Upper lobe of right lung (tissue), 1 donor: ENCODE measurements at places on chromosomes 7 and 10. TPM values are rescaled to one million over a fixed set of nuclear protein-coding genes. Genes with fewer than 3 reads are reported as not detected.

GRCh38 chr7:137328373-137329120 is 15.0 kb downstream of the PTN start:
- H3K4me1 ChIP-seq, result no peaks in the 10 kb centered on the region
- no peak for DNase-seq
- H3K36me3 ChIP-seq, result no peaks in the 10 kb centered on the region

DNA sequence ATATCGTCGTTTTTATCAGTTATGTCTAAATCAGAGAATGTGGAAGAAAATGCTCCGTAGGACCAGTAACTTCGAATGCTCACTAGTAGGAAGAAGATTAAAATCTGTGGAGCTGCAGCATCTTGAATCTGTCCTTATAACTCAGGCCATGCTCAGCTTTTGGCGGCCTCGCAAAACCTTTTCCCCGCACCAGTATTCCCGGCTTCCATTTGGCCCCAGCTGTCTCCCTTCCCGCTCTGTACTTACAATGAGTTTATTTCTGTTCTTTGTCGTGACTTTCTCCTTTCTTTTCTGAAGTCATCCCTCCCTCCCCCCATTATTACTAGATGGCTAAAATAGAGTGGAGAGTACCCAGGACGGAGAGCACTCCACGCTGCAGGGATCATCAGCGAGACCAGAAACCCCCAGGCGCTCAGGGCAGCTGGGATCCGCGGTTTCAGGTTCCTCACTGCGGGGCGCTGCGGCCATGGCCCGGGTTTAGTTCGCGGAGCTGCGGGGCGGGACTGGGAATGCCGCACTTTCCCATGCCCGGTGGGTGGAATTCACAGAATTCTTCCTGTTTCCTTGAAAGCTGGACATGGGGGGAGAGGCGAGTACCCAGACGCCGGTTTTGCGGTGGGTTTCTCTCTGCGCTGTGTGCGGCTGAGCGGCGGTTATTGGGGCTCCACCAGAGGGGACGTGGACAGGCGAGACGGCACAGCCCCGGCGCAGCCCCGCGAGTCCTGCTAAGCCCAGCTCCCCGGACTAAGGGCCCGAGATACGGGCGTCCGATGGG is 183.5 kb downstream of the POM121L12 start:
- no peak for DNase-seq
- no peak overlapping the region for H3K27ac ChIP-seq
- no peaks in the 10 kb centered on the region for H3K4me1 ChIP-seq
- H3K36me3 ChIP-seq, result no peaks in the 10 kb centered on the region
- peak overlapping the region; percentile 16 for H3K4me3 ChIP-seq

- peaks cover 33% of the 10 kb centered on the region for H3K4me1 ChIP-seq
- no peaks in the 10 kb centered on the region for H3K27me3 ChIP-seq
- no peaks in the 10 kb centered on the region for H3K36me3 ChIP-seq
- no peak overlapping the region for H3K27ac ChIP-seq
- no peak overlapping the region for H3K4me3 ChIP-seq
- no peak for DNase-seq
Measured at GRCh38 chr10:71257319-71257997, 45.1 kb downstream of the UNC5B start.

DNA sequence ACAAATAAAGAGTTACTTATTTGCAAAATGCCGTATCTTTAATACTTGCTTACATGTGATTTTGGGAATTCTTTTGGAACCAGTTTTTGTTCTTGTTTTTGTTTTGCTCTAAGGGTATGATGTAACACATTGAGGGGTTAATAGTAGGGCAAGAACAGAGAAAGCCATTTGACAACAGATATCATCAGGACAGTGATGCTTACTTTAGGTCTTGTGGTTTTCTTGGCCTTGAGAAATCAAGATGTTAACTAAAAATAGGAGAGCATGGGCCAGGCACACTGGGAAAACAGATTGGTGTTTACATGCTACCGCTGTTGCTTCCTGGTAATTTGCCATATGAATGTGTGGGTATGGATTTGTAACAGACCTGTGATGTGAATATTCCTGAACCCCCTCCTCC is 3.7 kb downstream of the SAMD8 start:
- no peak for DNase-seq
- no peaks in the 10 kb centered on the region for H3K36me3 ChIP-seq
- no peaks in the 10 kb centered on the region for H3K27me3 ChIP-seq

FRMD4A gene
- total RNA-seq, result 38.3 TPM

RBP3 gene
- total RNA-seq, result not detected

DNA sequence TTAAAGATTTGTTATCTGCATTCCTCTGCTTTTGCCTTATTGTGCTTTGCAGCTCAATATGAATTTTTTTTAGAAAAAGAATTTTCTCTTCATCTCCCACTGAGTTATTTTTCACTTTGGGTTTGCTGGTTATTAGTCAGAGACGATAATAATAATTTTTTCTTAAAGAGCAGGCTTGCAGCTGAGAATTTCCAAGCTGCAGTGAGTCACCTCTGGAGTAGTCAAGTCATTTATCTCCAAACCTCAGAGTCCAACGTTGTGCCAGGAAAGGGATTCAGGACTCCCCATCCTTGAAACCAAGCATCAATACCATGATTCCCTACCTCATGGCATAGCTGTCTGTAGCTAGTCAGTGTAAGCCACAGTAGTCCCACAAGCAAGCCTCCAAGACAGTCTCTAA is 15.2 kb upstream of the EGR2 start:
- no peak overlapping the region for H3K27ac ChIP-seq
- H3K4me1 ChIP-seq, result no peaks in the 10 kb centered on the region
- no peaks in the 10 kb centered on the region for H3K27me3 ChIP-seq
- no peak for DNase-seq

PDK4 gene
- total RNA-seq, result 156 TPM

DNA sequence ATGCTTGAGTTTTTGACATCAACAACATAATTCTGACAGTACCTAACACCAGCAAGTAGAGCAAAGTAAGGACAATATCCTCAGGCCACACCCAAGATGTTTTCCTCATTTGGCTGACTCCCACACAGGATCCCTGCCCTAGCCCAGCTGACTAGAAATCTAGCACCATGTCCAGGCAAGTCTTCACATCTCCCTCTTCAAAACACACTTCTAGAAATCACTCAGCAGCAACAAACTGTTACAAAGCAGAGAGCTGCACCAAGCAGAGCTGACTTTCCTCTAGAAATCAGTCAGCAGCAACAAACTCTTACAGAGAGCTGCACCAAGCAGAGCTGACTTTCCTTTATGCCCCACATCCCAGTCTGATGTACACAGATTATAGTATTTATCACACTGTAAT is 7.7 kb downstream of the TMEM168 start:
- no peak overlapping the region for H3K4me3 ChIP-seq
- H3K27ac ChIP-seq, result no peak overlapping the region
- peaks cover 11% of the 10 kb centered on the region for H3K36me3 ChIP-seq

DNA sequence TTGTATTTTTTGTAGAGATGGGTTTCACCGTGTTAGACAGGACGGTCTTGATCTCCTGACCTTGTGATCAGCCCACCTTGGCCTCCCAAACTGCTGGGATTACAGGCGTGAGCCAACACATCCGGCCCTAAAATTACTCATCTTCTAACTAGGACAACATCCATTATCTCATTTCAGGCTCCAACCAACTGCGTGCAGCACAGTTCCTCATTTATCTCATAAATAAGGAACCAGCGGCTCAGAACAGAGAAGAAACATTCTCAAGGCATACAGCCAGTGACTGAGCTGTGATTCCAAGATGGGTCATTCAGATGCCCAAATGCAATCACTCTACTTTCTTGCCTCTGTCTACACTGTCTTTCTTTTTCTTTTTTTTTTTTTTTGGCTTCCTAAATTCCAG is 356.1 kb downstream of the ELMO1 start:
- no peak for DNase-seq
- H3K27ac ChIP-seq, result no peak overlapping the region
- no peak overlapping the region for H3K4me3 ChIP-seq
- no peaks in the 10 kb centered on the region for H3K4me1 ChIP-seq
- no peaks in the 10 kb centered on the region for H3K27me3 ChIP-seq
- H3K36me3 ChIP-seq, result peaks cover 15% of the 10 kb centered on the region

ZCWPW1 gene
- total RNA-seq, result 4.8 TPM

DNA sequence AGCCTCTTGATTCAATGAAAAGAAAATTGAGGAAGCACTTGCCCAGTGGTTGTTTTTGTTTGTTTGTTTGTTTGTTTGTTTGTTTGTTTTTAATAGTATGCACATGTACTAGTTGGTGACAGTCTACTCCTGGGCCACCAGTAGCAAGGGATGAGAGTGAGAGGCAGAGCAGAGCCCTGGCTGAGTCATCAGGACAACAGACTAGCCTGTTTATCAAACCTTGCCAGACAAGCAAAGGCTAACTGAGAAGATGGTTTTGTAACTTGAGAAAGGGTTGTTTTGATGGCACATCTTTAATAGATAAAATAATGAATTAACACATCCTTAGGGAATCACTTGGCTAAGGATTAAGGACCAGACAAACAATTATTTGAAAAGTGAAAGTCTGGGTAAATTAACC is 78.1 kb downstream of the INHBA start:
- H3K4me3 ChIP-seq, result no peak overlapping the region
- no peaks in the 10 kb centered on the region for H3K4me1 ChIP-seq
- H3K27me3 ChIP-seq, result no peaks in the 10 kb centered on the region
- no peaks in the 10 kb centered on the region for H3K36me3 ChIP-seq

- H3K4me3 ChIP-seq, result no peak overlapping the region
- no peak overlapping the region for H3K27ac ChIP-seq
Measured at GRCh38 chr7:112020800-112021199, 185.4 kb downstream of the DOCK4 start.

GRCh38 chr10:48582970-48583369 is 21.9 kb downstream of the ARHGAP22 start:
- no peaks in the 10 kb centered on the region for H3K36me3 ChIP-seq
- H3K27ac ChIP-seq, result no peak overlapping the region
- H3K27me3 ChIP-seq, result no peaks in the 10 kb centered on the region

- DNase-seq, result peak; percentile 48
- no peaks in the 10 kb centered on the region for H3K36me3 ChIP-seq
- no peaks in the 10 kb centered on the region for H3K27me3 ChIP-seq
- H3K27ac ChIP-seq, result no peak overlapping the region
- H3K4me3 ChIP-seq, result no peak overlapping the region
- no peaks in the 10 kb centered on the region for H3K4me1 ChIP-seq
Measured at GRCh38 chr7:44273681-44274622, 51.4 kb downstream of the CAMK2B start.

GRCh38 chr10:127117125-127117524 is 79.3 kb downstream of the INSYN2A start:
- H3K4me3 ChIP-seq, result no peak overlapping the region
- peak; percentile 73 for DNase-seq
- H3K27me3 ChIP-seq, result no peaks in the 10 kb centered on the region
- no peak overlapping the region for H3K27ac ChIP-seq

BLVRA gene
- total RNA-seq, result 104 TPM

DNA sequence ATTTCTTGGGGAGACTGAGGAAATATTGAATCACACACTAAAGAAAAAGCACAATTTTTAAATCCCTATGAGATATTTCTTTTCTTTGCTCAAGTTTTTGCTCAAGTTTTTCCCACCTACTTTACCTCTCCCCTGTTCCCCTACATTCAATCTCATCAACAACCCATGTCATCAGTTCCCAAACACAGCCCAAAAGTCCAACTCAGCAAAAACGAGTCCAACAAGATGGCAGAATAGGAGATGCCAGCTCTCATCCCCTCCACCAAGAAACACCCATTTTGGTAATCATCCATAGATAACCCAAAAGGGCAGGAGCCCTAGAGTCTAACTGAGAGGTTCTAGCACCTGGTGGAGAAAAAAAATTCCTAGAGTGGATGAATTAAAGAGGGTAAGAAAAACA is 152.5 kb upstream of the GHITM start:
- H3K36me3 ChIP-seq, result no peaks in the 10 kb centered on the region
- DNase-seq, result no peak
- H3K4me3 ChIP-seq, result no peak overlapping the region
- H3K4me1 ChIP-seq, result no peaks in the 10 kb centered on the region

DNA sequence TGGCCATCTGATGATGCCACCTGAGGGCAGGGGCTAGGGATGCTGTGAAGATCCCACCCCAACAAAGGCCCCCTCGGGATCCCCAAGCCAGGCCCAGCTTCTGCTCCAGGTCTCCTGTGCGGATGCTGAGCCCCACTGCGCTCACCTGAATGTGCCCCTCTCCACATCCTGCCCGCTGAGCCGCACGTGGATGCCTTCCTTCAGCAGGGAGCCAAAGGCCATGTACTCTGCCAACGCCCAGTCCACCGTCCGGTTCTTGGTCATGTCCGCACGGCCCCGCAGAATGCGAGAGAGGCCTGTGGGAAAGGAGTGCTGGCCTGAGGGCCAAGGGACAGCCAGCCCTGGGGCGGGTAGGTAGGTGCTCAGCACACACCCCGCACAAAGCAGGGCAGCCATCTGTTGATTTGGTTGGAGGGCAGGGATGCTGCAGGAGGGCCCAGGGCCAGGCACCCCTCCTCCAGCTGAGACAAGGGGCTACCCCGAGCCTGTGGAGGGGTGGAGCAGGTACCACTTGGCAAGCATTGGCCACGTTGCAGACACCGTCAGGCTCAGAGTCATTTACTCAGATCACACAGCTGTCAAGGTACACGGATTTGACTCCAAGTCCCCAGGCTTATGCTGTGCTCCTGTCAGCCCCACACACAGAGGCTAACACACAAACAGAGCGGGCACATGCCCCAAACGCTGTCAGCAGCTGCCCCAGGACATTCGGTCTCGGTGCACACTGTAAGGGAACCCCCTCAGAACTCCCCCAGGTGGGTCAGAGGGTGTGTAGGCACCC is 19.2 kb downstream of the OGDHL start:
- no peaks in the 10 kb centered on the region for H3K36me3 ChIP-seq
- no peaks in the 10 kb centered on the region for H3K4me1 ChIP-seq
- H3K27me3 ChIP-seq, result no peaks in the 10 kb centered on the region
- H3K4me3 ChIP-seq, result no peak overlapping the region
- DNase-seq, result no peak

ASB15 gene
- total RNA-seq, result not detected

GRCh38 chr10:3747248-3747960 is 37.6 kb downstream of the KLF6 start:
- DNase-seq, result no peak
- no peaks in the 10 kb centered on the region for H3K27me3 ChIP-seq
- peak overlapping the region; percentile 9 for H3K4me3 ChIP-seq
- peaks cover 28% of the 10 kb centered on the region for H3K4me1 ChIP-seq
- no peaks in the 10 kb centered on the region for H3K36me3 ChIP-seq

DNA sequence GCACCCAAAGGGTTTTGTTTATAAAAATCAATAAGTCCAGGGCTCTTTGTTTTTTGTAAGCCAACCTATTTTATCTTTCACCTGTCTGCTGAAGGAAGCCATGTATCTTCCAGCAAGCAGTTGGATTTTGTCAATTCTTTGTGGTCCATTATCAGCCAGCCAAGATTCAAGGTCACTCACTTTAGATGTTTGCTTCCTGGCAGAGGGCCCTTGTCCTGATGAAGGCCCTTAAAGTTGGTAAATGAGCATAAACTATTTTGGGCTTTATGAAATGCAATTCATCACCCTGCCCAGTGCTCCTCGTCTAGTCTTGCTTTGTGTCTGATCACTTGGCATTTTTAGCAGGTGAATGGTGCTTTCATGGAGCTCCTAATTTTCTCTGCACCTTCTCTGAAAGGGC is 1004.2 kb downstream of the GRID1 start:
- H3K27me3 ChIP-seq, result no peaks in the 10 kb centered on the region
- no peaks in the 10 kb centered on the region for H3K4me1 ChIP-seq

TMEM225B gene
- 1.0 TPM for total RNA-seq

PPA1 gene
- total RNA-seq, result 175 TPM

GRCh38 chr7:50412973-50413372 is 37.2 kb downstream of the FIGNL1 start:
- H3K4me1 ChIP-seq, result no peaks in the 10 kb centered on the region
- H3K4me3 ChIP-seq, result no peak overlapping the region
- no peak overlapping the region for H3K27ac ChIP-seq
- H3K27me3 ChIP-seq, result no peaks in the 10 kb centered on the region
- H3K36me3 ChIP-seq, result no peaks in the 10 kb centered on the region
- DNase-seq, result no peak

FKBP6 gene
- not detected for total RNA-seq

GRCh38 chr10:77692782-77693181 is 55.2 kb upstream of the KCNMA1 start:
- no peak overlapping the region for H3K27ac ChIP-seq
- no peaks in the 10 kb centered on the region for H3K4me1 ChIP-seq
- peaks cover under 1% of the 10 kb centered on the region for H3K27me3 ChIP-seq
- no peak for DNase-seq
